ENCODE measurements at places on chromosomes 7 and 10.

DNA sequence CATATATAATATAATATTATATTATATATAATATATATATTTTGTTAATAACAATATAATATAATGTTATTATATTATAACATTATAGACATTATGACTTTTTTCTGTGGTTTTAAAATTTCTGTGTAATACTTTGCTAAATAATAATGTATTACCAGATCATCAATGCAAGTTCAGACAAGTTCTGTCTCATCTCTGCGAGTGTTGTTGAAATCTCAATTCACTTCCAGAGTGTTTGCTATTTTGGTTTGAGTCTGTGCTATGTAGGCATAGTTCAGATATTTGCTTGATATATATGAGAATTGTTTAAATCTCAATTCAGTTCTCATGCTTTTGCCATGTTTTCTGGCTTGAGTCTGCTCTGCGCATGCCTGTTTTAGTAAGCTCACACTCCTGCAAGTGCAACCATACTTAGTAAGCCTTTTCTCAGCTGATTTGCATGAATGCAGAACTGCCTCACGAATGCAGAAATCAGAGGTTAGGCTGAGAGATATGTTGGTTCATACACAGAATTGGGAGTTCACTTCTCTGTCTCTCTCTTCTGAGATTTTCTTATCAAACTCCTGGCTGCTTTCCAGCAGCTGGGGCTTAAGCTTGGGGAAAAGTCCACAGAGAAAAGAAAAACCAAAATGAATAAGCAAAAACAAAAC is 830.2 kb upstream of the SORCS1 start:
- DNase-seq = no peak

DNA sequence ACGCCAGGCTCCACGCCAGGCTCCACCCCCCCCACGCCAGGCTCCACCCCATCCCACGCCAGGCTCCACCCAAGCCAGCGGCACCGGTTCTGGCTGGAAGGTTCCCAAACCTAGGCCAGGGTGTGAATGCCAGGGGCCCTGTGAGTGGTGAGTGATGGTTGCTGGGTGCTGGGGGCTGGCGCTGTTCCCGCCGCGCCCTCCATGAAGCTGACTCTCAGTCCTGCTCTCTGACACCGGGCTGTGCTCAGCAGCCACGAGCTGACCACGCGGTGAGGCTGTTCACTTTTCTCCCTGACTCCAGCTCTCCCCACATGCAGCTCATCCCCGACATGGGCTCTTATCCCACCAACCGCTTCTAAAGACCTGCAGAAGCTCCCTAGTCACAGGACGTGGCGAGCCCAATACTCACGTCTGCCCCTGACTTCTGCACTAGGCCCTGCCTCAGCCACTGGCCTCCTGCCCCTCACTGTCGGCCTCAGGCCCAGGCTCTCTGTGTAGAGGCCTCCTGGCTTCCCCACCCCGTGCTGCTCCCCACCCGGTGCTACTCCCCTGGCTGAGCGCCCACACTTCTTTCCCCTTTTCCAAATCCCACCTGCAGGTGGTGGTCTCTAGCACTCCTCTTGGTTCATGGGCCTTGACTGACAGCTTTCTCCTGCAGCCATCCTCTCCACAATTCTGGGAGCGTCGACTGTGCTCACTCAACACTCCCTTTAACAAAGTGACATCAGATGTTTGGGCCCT is 603.0 kb downstream of the PTPRN2 start:
- no peak for DNase-seq

GRCh38 chr7:28038175-28038797 is 142.3 kb downstream of the JAZF1 start:
- no peak for DNase-seq

DNA sequence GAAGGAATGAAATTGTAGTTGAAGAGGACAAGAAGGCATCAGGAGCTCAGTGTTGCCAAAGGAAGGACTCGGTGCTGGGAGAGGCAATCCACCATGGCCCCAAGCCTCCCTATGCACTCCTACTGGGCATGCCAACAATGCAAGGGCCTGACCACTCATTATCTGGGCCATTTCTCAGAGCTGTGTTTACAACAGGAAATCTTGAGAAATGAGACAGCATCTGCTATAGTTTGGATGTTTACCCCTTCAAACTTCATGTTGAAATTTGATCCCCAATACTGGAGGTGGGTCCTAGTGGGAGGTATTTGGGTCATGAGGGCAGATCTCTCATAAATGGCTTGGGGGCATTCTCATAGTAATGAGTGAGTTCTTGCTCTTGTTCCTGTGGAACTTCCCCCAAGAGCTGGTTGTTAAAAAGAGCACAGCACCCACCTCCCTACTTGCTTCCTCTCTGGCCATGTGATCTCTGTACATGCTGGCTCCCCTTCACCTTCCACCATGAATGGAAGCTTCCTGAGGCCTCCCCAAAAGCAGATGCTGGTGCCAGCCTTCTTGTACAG is 50.8 kb upstream of the AOAH start:
- DNase-seq = no peak

GRCh38 chr10:110772454-110773025 is 99.2 kb upstream of the PDCD4 start:
- no peak for DNase-seq

DNA sequence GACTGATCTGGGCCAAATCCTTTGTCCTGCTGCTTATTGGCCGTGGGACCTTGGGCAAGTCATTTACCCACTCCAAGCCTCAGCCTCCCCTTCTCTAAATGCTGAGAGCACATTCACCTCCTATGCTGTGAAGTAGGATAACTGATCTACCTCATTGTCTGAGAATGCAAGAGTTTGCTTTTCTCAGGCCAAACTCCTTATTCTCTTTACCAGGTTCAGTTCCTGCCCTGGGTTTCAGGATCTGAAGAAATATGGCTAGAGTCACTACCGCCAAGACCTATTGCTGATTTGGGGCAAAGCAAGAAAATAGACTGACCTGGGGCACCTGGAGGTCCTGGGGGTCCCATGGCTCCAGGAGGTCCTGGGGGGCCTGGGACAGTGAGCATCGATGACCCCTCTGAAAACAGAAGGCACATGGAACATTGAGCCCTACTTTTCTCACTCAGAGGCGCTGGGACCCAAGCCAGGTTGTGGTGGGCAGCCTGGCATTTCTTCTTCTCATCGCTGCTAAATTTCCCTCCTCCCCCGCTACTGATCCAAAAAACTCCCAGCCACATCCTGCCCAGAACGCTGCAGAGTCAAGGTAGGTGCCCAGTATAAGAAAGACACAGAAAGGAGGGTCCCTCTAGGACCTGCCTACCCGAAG is 42.4 kb downstream of the COL17A1 start:
- no peak for DNase-seq

DNA sequence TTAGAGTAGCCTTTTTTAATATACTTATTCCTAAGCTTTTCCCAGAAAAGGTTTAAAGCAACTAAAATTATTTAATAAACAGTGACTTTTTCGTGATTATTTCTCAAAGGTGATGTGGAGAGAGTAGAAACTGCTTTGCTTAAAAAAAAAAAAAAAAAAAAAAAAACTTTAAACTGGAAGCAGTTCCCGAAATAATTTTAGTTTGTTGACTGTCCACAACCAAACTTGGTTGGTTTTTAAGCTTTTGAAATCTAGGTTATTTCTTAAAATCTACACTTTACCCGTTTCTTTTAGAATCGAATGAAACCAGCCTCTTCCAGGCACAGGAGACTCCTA is 7.3 kb downstream of the SKAP2 start:
- no peak for DNase-seq

DNA sequence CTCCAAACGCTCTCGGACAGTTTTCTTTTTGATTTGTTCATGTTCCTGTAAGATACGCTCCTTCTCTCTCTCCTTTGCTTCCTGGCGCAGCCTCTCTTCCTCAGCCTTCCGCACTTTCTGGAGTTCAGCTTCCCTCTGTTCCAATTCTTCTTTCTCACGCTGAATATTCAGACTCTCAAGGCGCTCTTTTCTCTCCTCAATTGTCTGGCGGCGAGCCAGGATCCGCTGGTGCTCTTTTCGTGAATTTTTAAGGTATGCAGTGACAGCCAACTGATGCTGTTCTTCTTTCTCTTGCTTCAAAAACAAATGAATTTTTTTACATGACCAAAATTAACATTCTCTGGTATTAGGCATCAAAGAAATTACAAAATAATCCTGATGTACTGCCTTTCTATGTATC is 22.6 kb downstream of the EIF3A start:
- no peak for DNase-seq

DNA sequence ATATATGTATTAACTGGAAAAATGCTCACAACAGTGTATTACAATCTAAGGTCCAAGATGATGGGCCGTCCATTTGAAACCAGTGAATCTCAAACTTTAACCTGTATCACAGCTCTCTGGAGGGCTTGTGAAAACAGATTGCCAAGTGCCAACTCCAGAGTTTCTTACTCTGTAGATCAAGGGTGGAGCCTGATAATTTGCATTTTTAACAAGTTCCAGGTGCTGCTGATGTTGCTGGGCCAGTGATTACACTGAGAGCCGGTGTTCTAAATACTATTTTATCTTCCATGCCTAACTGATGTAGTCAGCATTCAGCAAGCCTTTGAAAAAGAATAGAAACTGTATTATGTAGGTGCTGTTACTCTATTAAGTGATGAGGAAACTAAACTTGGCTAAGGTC is 269.9 kb upstream of the FERD3L start:
- DNase-seq = no peak

- no peak for DNase-seq
Measured at GRCh38 chr7:36860681-36861080, 136.4 kb upstream of the AOAH start.

- no peak for DNase-seq
Measured at GRCh38 chr7:96202102-96202501, 119.8 kb downstream of the SLC25A13 start.

DNA sequence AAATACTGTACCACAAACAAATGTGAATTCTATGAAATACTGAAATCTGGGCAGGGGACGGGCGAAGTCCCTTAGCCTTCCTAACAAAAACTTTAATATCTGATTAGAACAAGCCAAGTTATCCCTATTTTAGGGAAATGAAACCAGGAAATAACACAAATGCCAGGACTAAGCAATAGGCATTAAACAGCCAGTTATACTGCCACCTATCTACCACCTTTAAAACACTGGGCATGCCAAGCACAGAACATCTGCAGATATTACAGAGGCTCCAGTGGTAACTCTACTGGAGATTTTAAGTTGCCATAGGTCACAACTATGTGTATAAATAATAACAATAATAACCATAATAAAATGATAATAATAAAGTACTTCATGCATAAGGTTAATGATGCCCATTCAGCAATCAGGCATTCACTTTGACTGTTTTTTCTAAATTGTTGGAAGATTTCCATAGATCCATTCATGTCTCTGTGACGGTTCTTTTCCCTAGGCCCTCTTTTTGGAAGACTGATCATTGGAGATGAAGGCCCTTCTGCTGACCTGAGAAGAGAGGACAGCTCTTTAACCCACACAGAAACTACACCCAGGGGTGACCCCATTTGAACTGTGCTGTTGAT is 195.7 kb downstream of the CACNA2D1 start:
- no peak for DNase-seq

DNA sequence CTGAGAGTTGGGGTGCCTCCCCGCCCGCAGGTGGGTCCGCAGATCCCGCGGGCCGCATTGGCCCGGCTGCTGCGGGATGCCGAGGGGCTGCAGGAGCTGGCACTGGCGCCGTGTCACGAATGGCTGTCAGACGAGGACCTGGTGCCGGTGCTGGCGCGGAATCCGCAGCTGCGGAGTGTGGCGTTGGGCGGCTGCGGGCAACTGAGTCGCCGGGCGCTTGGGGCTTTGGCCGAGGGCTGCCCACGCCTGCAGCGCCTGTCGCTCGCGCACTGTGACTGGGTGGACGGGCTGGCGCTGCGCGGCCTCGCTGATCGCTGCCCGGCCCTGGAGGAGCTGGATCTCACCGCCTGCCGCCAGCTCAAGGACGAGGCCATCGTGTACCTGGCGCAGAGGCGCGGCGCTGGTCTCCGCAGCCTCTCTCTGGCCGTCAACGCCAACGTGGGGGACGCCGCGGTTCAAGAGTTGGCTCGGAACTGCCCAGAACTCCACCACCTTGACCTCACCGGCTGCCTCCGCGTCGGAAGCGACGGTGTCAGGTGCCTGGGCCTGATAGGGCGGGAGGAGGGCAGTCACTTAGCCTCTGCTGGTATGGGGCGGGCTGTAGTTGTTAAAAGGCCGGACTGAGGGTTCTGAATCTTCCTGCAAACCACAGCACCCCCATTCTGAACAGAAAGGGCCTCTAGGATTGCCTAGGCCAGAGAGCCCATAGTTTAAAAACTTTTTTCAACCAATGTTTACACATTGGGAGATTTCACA is 1.3 kb downstream of the FBXL15 start:
- no peak for DNase-seq

DNA sequence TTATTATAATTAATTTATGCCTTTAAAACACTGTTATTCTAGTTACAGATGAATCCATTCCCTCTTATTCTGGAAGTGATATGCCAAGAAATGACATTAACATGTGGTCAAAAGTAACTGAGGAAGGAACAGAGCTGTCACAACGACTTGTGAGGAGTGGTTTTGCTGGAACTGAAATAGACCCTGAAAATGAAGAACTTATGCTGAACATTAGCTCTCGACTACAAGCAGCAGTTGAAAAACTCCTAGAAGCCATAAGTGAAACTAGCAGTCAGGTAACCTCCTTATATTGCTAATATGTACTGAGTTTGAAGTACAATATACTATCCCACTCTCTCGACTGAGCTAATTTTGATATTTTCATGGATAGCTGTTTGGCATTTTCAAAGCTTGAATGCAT is 81.6 kb downstream of the CYP51A1 start:
- DNase-seq = no peak

GRCh38 chr10:43206391-43207235 is 60.3 kb downstream of the RASGEF1A start:
- no peak for DNase-seq

DNA sequence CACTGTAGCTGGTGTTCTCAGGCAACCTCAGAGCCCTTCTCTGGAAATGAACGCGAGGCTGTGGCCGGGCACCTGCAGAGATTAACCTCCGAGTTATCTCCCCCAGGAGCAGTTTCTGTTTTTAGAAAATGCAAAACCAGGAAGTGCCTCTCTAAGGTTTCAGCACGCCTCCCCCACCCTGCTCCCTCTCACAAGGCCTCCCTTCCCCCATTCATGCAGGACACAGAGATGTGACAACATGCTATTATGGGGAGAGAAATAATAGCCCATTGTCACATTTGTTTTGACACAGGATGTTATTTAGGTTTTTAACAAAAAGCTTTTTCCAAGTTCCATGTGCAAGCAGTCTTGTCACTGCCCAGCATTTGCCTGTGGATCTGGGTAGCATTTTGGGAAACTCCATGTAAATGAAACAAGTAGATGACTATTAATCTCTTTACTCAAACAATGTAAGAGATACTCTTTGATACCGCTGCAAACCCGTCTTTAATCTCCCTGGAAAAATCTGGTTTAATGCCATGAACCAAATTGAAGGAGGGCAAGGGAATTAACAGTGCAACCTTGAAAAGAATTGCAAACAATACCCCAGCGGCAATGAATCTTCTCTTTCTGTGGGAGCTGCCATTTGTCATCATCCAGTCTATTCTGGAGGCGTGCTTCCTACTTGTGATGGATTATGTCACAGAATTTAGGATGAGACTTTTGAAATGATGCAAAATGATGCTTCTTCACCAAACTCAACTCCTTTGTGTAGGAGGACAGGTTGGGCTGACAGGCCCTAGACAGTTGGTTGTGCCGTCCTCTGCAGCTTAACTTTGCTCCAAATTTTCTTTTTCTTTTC is 86.5 kb upstream of the NMT2 start:
- no peak for DNase-seq

- no peak for DNase-seq
Measured at GRCh38 chr7:126079581-126079980, 1150.0 kb upstream of the POT1 start.

- DNase-seq = no peak
Measured at GRCh38 chr7:106568680-106569499, 92.1 kb downstream of the CCDC71L start.

- no peak for DNase-seq
Measured at GRCh38 chr10:19931894-19932590, 115.8 kb downstream of the PLXDC2 start.

Measured in brain pericyte (primary cell).